Transverse colon (tissue), 4 donors: ENCODE measurements at places on chromosomes 11 and 22. TPM values are rescaled to one million over a fixed set of nuclear protein-coding genes. Genes with fewer than 3 reads are reported as not detected.

DNA sequence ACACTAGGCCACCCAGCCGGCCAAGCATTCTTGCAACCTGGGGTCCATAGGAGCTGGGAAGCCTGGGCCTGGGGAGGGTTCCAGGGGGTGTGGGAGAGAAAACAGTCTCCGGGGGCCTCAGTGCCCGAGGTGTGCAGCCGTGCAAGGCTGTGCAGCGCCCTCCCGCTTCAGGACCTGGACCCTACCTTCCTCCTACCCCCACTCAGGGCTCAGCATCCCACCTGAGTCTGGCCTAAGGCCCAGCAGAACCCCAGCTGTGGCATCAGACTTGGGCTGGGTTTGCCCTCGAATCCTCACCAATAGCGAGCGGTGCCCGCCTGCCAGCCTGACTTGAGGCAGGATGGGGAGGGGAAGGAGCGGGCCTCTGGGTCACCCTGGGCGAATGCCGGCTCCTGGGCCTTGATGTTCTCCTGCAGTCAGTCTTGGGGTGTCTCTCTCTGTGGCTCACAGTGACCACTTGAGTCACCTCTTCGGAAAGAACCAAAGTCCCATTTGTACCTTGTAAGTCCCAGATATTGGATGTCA, 53.6 kb upstream of the PPARA start:
- peak overlapping the region; percentile 5 for H3K27ac ChIP-seq
- no peak for DNase-seq
- peaks cover 11% of the 10 kb centered on the region for H3K4me1 ChIP-seq
- H3K27me3 ChIP-seq, result no peaks in the 10 kb centered on the region
- H3K4me3 ChIP-seq, result no peak overlapping the region

DNA sequence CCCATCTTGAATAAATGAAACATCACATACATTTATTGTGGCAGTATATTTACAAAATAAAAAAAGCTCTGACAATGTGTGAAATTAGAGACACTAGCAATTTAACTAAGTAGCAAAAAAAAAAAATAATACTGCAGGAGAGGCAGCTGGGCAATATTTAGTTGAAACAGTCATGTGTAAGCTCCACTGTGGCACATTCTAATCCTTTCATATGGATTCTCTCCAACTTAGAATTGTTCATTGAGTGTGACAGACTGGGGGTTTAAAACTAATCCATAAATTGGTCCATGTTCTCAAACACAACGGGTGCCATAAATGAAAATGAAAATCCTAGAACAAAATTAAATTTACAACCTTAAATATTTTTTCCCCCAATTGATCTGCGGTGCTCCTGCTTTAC, 302.1 kb downstream of the CADM1 start:
- DNase-seq, result no peak
- H3K36me3 ChIP-seq, result no peaks in the 10 kb centered on the region
- no peaks in the 10 kb centered on the region for H3K27me3 ChIP-seq
- no peak overlapping the region for H3K27ac ChIP-seq
- H3K4me1 ChIP-seq, result no peaks in the 10 kb centered on the region

DNA sequence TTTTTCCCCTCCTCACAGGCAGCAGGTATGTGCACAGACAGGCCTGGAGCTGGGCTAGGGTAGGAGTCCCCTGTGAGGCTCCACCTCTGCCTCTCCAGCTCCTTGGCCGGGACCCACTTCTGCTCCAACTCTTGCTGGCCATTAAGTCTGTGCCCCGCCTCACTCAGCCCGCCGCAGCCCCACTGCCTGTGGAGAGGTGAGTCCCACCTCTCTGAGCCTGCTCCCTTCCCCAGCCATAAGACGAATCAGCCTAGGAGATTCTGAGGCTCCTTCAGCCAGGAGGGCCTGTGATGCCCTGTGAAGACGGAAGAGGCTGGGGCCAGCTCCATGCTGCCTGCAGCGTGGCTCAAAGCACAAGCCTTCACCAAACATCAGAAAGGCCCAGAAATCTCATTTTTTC, 23.0 kb downstream of the TSKU start:
- no peak for DNase-seq
- no peak overlapping the region for H3K4me3 ChIP-seq
- H3K36me3 ChIP-seq, result no peaks in the 10 kb centered on the region

DNA sequence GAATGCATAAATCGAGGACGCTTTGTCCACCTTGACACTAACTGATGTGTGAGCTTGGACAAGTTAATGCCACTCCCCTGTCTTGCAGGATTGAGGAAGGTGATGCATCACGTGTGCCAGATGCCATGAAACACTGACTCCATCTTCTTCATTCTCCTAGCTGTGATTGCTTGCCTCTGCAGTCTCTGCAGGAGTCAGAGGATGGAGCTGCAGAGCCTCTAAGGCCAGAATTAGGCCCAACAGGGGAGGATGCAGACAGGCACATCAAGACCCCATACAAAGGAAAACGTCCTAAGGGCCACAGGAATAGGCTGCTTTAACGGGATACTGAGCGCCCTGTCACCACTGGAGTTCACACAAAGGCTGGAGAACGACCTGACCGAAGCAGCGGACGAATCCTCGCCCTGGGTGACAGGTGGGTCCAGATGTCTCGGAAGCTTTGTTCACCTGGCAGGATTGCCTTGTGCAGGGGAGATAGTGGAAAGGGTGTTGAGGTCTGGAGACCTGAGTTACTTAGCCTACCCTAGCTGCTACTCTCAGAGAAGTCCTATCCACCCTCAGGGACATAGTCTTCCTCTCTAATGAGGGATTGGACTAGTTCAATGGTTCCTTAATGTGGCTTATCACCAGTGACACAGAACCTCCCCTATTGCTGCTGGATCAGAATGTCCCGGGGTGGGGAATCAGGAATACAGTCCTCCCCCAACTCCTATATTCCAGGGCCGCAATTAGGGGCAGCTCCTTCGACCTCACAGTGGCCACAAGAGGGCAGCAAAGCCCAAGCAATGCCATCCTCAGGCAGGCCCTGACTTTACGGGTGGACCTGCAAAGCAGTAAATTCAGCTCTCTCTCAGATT, 32.4 kb downstream of the DBX1 start:
- DNase-seq, result peak; percentile 85
- peaks cover 4% of the 10 kb centered on the region for H3K27me3 ChIP-seq
- no peak overlapping the region for H3K4me3 ChIP-seq
- no peaks in the 10 kb centered on the region for H3K36me3 ChIP-seq
- H3K4me1 ChIP-seq, result no peaks in the 10 kb centered on the region

DNA sequence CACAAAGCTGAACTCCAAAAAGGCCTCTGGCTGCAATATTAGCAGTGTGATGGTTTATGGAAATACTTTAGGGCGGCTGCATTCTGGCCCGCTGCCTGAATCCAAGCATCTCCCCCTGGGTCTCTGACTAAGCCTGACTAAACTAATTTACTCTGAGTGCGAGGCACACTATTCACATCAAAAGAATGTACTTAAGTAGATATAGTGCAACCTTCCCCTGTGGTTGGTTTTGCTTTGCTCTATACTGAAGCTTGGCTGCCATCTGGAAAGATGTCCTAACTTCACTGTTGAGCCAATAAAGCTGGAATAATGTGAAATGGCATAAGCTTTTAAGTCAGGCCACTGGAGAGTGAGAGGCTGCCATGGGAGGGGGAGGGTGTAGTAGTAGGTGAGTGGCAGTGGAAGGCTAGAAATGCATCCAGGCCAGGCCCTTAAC, 321.6 kb downstream of the AASDHPPT start:
- H3K36me3 ChIP-seq, result no peaks in the 10 kb centered on the region
- no peak overlapping the region for H3K4me3 ChIP-seq
- no peak for DNase-seq
- H3K4me1 ChIP-seq, result no peaks in the 10 kb centered on the region
- H3K27me3 ChIP-seq, result no peaks in the 10 kb centered on the region

DNA sequence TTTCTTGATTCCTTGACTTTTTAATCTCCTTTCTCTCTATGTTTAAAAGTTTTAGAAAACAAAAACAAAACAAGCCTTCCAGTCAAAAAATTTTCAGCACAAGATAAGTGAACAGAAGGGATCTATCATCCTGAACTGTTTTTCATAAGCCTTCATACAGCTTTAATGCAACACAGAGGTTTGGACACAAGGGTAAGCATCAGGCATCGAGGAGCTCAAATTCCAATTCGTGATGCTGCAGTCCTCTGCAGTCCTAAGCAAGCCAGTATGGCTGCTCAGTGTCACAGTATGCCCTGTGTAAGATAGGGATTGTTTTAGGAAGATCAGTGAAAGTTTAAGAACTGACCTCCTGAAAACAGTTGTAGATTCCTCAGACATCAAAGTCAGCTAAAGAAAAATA, 740.9 kb downstream of the NTM start:
- no peaks in the 10 kb centered on the region for H3K36me3 ChIP-seq
- no peaks in the 10 kb centered on the region for H3K27me3 ChIP-seq
- H3K4me3 ChIP-seq, result no peak overlapping the region
- H3K4me1 ChIP-seq, result no peaks in the 10 kb centered on the region

DNA sequence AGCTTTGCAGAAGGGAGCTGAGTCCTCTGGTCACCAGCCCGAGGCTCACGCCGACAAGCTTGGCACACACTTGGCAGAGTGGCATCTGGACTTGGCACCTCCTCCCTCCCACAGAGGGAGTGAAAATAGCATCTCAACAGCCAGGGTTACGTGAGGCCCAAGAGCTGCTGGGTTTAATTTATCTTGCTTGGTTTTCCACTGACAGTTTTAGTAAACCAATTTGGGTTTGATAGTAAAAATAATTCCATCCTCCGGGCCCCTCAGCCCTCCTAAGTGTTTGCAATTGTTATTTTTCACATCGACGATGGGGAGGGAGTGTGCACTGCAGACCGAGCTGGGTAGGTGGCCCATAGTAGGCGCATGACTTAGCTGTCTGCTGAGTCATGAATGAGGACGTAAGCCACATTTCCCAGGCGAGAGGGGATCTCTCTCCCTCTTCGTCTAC, 107.6 kb upstream of the ASPHD2 start:
- no peaks in the 10 kb centered on the region for H3K36me3 ChIP-seq
- H3K27me3 ChIP-seq, result no peaks in the 10 kb centered on the region
- H3K4me1 ChIP-seq, result no peaks in the 10 kb centered on the region
- no peak overlapping the region for H3K4me3 ChIP-seq
- H3K27ac ChIP-seq, result no peak overlapping the region
- DNase-seq, result no peak

- H3K27ac ChIP-seq, result no peak overlapping the region
- H3K36me3 ChIP-seq, result no peaks in the 10 kb centered on the region
- no peak for DNase-seq
Observed at GRCh38 chr11:65636108-65637031, 1.5 kb upstream of the SIPA1 start.

DNA sequence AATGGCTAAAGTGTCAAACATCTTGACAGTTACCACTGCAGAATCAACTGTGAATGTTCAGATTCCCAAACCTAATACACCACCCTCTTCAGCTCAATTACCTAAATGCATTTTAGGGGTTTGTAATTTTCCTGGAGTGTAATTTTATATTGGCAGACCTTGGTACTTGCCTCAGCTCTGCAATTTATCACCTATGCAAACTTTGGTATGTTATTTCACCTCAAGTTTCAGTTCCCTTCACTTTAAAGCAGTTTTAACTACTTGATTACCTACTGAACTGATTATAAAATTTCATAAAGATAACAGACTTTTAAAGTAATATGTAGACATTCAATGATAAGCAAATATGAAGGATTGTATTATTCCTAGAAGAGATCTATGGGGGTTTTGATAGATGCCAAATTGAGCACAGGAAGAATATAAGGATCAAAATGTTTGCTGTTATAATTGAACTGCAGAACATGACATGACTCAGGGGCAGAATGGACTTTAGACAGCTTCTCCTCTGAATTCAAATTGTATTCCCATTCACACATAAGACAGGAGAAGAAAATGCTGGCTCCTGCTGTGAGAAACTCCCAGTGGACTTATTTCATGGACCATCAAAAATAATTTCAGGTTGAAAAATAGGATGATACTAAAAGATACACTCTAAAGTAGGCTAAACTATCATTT, 491.5 kb upstream of the LUZP2 start:
- H3K27ac ChIP-seq, result no peak overlapping the region
- H3K4me3 ChIP-seq, result no peak overlapping the region
- no peaks in the 10 kb centered on the region for H3K4me1 ChIP-seq
- no peaks in the 10 kb centered on the region for H3K36me3 ChIP-seq
- DNase-seq, result no peak
- no peaks in the 10 kb centered on the region for H3K27me3 ChIP-seq

The LRRC32 gene
- 8.6 TPM for total RNA-seq

DNA sequence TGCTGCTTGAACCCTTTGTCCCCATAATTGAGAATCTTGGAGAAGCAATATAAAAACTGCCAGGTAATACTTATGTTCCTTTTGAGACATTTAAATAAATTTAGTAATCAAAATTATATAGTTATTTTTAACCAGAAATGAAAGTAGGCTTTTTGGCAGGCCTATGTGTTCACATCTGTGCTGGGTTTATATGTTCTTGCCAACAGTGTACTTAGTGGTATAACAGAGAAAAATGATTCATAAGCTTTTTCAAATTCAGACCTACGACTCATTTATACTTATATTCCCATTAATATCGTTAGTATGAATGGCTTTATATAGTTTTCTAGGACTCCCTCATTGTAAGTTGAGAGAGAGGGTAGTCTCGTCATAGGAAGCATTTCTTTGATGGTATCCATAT, 79.0 kb downstream of the DDX10 start:
- H3K27ac ChIP-seq, result no peak overlapping the region
- H3K4me1 ChIP-seq, result no peaks in the 10 kb centered on the region
- no peaks in the 10 kb centered on the region for H3K27me3 ChIP-seq
- no peaks in the 10 kb centered on the region for H3K36me3 ChIP-seq
- H3K4me3 ChIP-seq, result no peak overlapping the region
- DNase-seq, result no peak

GRCh38 chr11:114366331-114367243, 33.7 kb downstream of the C11orf71 start:
- no peaks in the 10 kb centered on the region for H3K4me1 ChIP-seq
- no peak overlapping the region for H3K4me3 ChIP-seq
- no peaks in the 10 kb centered on the region for H3K36me3 ChIP-seq

The TECTA gene
- 0.48 TPM for total RNA-seq

The SCGB2A2 gene
- not detected for total RNA-seq

- DNase-seq, result no peak
- H3K4me1 ChIP-seq, result no peaks in the 10 kb centered on the region
- H3K27ac ChIP-seq, result peak overlapping the region; percentile 43
- no peaks in the 10 kb centered on the region for H3K36me3 ChIP-seq
Observed at GRCh38 chr11:69166218-69167115, 10.7 kb downstream of the SMIM38 start.

The PSMD13 gene
- 96.5 TPM for total RNA-seq

The OR4C46 gene
- total RNA-seq, result not detected

The MPPED2 gene
- total RNA-seq, result not detected

The NUCB2 gene
- total RNA-seq, result 8.2 TPM

The OR5B3 gene
- not detected for total RNA-seq

DNA sequence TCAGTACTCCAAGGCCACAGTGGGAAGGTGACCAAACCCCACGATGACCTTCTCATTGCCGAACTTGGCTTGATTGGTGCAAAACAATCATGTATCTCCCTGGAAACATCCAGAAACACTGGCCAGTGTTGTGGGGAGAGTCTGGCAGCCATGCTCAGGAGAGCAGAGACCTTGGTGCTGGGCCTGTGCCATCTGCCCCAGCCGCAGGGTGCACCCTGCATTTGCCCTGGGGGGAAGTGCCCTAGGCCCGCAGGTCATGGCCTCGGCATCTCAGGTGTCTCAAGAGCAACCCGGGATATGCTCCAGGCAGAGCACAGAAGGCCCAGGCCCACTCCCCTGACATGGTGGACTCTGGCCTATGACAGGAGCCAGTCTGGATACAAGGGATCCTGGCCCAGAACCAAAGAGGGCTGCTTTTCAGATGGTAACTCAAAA, 23.7 kb downstream of the ARVCF start:
- no peak for DNase-seq
- H3K36me3 ChIP-seq, result no peaks in the 10 kb centered on the region
- H3K4me1 ChIP-seq, result no peaks in the 10 kb centered on the region
- no peak overlapping the region for H3K4me3 ChIP-seq
- no peak overlapping the region for H3K27ac ChIP-seq
- no peaks in the 10 kb centered on the region for H3K27me3 ChIP-seq

The FUT4 gene
- 28.4 TPM for total RNA-seq
